ENCODE measurements at places on chromosomes 11 and 22.

DNA sequence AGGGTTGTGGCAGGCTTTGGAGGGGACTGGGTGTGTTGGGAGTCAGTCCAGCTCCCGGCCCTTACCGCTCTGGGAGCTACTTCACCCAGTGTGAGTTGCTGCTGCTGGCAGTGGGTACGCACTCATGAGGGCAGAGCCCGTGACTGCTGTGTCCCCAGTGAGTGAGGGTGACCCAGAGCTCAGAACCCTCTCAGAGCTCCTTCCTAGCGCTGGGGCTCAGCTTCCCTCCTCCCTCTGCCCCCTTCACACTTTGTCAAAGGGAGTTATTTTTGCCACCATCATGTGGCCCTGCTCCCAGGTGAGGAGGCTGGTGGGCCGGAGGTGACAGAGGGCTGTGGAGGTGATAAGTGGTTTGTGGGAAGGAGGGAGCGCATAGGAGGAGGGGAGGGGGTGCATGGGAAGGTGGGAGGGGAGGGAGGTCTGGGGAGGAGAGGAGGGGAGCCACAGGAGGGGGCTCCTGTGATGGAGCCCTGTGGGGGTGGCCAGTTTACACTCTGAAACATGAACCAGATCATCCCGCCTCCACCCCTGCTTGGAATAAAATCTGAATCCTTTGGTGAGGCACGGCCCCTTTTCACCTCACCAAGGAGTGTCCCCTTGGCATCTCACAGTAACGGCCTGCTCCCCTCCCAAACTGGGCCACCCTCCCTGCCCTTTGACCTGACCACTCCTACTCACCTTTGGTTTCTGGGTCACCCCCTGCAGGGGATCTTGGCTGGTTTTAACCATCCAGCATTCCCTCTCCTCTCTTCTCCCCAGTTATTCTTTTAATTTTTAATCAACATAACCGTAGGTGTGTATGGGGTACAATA lies 9.9 kb downstream of the NDUFV1 start:
- DNase-seq: peak; percentile 9

DNA sequence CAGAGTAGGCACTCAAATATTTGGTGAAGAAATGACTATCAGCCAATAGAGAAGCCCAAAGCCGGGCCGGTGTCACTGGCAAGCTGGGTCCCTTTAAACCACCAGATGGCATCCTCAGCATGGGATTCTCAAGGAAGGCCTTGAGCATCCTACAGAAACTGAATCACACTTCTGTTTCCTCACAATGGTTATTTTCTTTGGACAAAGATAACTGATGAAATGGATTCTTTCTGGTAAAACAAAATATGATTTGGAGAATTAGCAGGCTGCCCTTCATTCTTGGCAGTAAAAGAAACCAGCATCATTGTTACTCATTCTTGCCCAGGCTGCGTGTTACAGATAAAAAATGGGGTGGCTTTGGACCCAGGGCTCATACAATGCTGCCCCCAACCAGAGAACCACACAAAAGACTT lies 30.3 kb upstream of the ASPHD2 start:
- peak; percentile 57 for DNase-seq

- no peak for DNase-seq
These were observed 1.6 kb downstream of the CD81 start for GRCh38 chr11:2378527-2379210.

- DNase-seq: no peak
These were observed at the start of gene MRGPRF for GRCh38 chr11:69013009-69013951. MRGPRF (minus strand) TSS chr11:69013246; CDS start chr11:69009901, 3,345 bp downstream.

DNA sequence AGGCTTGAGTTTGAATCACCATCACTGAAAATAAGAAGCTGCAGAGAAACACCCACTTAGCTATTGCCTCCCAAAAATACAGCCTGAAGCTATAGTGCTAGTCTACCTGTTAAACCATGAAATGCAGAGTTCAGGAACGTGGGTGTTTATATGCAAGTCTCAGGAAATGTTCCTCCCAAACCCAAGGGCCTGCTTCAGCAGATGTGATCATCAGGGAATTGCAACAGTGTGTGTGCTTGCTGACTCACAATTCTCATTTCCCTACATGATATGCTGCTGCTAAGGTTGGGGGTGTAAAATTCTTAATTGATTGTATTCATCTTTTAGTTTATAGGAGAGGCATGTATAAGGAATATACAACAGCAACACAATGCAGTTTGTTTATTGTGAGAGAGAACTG lies 49.6 kb downstream of the NUP98 start:
- DNase-seq: no peak

GRCh38 chr11:29448246-29448877 lies 568.5 kb downstream of the KCNA4 start:
- DNase-seq: no peak

DNA sequence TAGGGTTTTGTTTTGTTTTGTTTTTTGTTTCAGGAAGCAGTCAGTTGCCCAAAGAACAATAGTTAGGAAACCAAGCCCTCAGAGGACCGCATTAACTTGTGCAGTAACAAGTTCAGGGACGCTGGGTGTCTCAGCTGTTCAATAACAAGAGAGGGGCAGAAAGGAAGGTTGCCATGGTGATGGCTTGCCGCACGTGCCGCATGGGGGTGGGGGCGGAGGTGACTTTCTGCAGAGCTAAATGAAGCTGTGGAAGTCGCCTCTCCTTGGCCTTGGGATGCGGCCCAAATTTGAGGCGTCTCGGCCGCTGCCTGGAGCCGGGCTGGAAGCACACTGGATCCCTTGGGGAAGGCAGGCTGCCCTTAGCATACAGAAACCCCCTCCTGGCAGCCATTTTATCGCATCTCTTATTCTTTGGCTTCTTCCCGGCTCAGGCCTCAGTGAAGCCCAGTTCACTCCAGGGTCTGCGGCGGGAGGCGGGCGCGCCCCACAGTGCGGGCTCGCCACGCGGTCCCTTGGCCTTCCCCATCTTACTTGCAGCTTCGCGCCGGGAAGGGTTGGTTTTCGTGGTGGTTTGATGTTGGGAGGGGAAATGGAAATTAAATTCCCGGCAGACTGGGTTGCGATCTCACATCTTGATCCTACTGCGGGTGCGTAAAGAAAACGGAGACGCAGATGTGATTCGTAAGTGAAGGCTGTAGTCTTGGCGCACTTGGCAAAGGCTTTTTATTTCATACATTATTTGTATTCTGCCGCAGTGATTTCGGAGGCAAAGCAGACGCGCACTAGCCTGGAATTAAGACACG lies 94.3 kb downstream of the SLC17A6 start:
- peak; percentile 14 for DNase-seq

- DNase-seq: no peak
These were observed 109.2 kb downstream of the TSPAN18 start for GRCh38 chr11:44835938-44836337.

DNA sequence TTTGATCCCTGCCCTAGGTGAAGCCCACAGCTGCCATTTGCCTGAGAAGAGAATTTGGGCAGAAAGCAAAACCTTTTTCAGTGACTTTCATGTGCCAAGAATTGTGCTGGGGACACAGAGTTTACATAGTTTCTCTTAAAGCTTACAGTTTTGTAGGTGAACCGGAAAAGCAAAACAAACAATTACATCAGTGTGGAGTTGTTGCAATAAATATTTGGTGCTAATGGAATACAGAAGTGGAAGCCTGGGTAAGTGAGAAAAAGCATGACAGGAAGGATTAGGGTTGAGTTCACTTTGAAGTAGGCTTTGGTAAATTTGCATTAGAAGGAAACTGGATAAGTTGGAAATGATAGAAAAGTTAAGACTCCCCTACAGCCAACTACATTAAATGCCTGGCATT lies 82.7 kb downstream of the RASSF10 start:
- DNase-seq: no peak

DNA sequence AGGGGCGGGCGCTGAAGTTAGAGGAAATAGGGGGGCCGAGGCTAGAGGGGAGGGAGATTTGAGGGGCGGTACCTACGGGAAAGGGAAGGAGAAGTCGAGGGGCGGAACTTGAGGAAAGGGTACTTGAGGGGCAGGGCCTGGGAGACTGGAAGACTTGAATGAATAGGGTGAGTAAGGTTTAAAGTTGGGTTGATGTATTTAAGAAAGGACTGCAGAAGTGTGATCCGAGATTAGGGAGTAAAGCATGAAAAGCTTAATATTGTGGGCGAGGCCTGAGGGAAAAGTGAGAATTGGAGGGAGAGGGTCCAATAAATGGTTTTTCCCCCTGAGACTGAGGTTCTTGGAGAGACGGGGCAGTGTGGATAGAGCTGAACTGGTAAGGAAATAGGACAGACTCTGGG lies 723 bp downstream of the HSCB start:
- DNase-seq: no peak

GRCh38 chr11:124662106-124662505 lies 11.4 kb downstream of the SIAE start:
- no peak for DNase-seq

GRCh38 chr11:57402188-57403002 lies 11.9 kb upstream of the PRG2 start:
- no peak for DNase-seq

DNA sequence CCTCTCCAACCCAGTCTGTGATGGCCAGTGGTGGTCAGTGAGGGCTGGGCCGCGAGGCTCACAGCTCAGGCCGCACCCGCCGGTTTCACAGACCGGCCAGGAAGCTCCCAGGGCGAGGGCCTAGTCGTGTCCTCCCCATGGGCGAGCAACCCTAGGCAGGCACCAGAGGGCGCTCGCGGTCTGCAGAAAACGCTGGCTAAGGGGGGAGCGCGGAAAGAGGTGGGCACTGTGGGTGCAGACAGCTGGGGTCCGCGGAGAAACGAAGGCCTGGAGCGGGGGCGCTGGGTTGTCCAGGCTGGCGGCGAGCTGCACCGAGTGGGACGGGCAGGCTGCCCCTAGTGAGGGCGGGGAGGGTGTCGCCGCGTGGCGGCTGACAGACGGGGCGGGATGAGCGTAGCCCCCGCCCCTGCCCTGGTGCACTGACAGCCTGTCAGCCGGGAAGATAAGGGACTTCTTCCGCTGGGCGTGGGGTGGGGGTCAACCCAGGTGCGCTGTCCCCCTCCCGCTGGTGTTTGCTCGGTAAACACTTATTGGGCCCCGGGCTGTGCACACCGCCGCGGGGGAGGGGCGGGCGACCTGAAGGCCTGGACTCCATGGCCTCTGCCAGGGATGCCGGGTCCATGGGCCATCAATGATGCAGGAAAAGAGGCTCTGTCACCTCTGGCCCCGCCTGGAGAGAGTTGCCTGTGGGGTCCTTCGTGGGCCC lies 7.5 kb downstream of the GP1BB start:
- DNase-seq: peak; percentile 92

DNA sequence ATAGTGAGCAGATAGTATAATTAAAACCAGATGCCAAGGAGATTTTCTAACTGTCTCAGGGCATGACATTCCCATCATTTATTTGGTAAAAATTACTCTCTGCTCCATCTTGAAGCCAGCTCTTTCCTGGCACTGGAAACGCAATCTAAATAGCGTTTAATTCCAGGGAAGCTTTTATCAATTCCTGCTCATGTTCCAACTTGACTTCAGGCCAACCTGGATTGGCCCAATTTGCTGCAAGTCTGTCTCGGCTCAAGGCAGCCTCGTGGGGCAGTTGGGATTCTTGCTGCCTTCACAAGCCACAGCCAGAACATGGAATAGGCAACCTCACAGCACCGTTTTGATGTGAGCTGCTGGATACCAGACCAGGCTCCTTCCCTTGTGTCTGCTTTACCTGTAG lies 1255.9 kb downstream of the TBC1D22A start:
- DNase-seq: no peak

DNA sequence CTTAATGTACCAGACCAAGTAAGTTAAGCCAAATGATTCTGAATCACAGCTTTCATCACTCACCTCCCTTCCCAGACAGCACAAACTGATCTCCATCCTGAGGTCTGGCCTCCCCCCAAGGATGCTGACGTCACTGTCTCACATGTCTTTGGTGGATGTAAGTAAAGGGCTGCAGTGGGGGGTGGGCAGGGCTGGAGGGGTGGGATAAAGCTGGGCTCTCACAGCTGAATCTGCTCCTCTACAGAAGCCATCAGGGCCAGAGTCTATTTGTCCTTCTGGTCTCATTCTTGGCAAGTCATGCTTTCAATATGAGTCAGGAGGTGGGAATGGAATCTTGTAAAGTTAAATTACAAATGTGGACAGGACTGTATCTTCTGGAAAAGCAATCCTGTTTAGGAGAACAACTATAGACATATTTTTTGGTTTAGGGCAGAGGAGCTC lies 32.7 kb downstream of the P4HA3 start:
- DNase-seq: no peak

- DNase-seq: no peak
These were observed 12.0 kb downstream of the SIPA1 start for GRCh38 chr11:65649656-65650546.

DNA sequence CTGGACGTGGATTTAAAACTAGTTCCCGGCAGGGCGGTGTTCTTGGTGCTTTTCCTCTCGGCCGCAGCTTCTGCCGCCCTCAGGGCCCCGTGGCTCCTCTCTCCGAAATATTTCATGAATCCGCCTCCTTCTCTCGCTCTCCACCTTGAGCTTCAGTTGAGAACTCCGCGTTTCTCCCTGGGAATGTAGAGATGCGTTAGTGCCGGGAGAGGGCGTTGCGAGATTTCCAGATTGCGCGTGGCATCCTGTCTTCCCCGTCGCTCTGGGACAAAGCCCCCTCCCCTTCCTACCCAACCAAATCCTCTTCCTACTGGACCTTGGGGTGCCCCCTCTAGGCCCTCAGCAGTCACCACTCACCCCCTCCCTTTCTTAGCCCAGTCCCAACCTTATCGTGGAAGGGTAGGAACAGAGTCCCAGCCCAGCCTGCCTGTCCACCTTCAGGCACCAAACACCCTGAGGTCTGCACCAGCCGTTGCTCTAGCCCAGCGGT lies 15.5 kb upstream of the RAC2 start:
- DNase-seq: no peak

GRCh38 chr11:107859459-107860239 lies 1.1 kb upstream of the SLC35F2 start:
- peak; percentile 50 for DNase-seq

GRCh38 chr11:12539572-12539971 lies 134.6 kb upstream of the TEAD1 start:
- no peak for DNase-seq

DNA sequence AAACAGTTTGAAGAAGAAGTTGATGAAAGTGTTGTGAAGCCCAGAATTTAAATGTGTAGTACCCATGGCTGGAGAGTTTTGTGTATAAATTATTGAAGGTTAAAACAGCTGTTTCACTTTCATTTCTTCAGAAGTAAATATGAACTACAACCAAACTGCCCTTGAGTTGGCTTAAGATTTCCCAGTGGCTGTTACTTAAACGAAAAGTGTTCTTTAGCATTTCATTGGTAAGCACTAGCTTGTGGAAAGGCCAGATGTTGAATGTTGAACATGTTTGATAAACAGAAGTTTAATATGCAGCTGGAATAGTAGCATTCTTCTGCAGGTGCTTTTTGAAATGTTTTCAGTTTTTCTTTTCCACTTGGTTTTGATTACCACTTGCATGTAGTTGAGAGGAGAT lies 83.2 kb upstream of the TNRC6B start:
- DNase-seq: no peak

DNA sequence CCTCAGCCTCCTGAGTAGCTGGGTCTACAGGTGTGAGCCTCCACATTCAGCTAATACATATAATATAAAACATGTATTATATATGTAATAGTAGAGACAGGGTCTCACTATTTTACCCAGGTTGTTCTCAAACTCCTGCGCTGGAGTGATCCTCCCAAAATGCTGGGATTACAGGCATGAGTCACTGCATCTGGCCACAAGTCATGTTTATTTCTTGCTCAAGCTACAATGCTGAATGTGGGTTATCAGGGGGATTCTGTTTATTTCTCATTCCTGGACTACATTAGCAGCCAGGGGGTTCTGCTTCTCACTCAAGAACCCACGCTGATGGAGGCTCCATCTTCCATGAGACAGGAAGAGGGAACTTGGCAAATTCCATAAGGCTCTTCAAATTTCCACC lies 24.8 kb downstream of the FOLR3 start:
- DNase-seq: no peak

All from stimulated activated naive CD8-positive, alpha-beta T cell treated with anti-CD3 and anti-CD28 coated beads, Interleukin-15, Interleukin-2, amounts not matched to agents 100 U/mL and 50 U/mL, for 24 hours (primary cell).